ENCODE measurements at places on chromosomes 5 and 9.

GRCh38 chr5:132753135-132753987, 6.1 kb downstream of the CCNI2 start:
- no peak for DNase-seq

- DNase-seq, result no peak
Measured at GRCh38 chr5:91359962-91360609, 23.0 kb downstream of the ARRDC3 start.

- DNase-seq, result no peak
Measured at GRCh38 chr9:12794101-12794799, 19.4 kb downstream of the LURAP1L start.

- no peak for DNase-seq
Measured at GRCh38 chr9:134128727-134129679, 6.9 kb upstream of the WDR5 start.

DNA sequence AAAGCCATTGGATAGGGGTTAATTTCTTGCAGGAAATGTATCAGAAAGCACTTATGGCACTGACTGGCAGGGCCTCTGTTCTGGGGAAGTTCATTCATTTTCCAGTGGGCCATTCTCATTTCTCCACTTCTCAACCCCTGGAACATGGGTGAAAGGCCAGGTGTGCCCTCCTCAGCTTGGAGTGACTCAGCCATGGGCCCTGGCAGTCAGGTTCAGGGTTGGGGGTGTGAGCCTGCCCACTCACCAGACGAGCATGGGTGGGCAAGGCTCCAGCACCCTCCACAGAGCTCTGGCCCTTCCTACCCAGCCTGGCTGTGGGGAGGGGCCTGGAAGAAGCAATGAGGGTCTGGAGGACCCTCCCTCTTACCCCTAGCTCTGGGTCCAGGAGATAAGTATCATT, 174.4 kb downstream of the HSPA4 start:
- DNase-seq, result no peak

DNA sequence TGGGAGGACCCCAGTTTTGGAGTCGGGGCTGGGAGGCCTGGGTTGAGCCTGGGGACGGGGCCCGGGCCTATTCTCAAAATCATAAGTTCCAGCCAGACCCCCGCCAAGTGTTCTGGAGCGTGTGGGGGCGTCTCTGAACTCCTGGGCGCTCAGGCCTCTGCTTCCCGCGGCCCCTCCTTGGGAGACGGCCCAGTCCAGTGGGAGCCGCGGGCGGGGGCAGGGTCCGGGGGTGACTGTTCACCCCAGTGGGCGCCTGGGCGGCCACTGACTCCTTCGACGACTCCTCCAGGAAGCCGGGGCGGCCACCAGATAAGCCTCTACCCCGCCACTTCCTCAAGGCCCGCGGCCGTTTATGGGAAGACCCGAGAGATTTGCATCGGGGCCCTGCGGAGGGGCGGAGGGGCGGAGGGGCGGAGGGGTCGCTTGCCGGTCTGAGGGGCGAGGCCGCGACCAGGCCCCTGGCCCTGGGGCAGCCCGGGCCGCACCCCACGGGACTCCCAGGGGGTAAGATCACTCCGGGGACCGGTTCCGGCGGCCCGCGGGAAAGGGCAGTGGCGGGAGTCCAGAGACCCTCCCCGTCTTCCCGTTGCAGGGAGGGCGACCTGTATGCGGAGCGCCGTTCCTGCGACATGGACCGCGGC, 655 bp downstream of the TOR4A start:
- no peak for DNase-seq

- DNase-seq, result no peak
Measured at GRCh38 chr5:175567954-175568353, 89.6 kb downstream of the SFXN1 start.

DNA sequence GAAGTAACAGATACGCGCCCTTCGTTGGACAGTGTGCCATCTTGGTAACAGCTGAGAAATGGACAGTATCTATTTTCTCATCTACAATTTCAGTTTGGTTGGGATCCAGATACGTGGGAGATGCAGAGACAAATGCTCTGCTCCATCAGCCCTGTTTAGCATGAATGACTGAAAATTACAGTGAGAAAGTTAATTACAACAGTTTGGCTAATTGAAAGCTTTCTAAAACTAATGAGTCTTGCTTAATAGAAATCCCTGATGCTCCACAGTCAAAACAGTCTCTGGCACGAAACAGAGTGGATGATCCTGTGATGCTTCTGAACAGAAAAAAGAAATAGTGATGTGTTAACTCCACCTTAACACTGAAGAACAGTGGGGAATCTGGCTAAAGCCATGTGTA, 140.2 kb downstream of the DNAH5 start:
- DNase-seq, result no peak

All from stimulated activated CD4-positive, alpha-beta T cell treated with anti-CD3 and anti-CD28 coated beads, TNF-alpha, amount 100 ng/mL, for 48 hours (primary cell).